ENCODE measurements at places on chromosomes 3 and 15.

- no peak for DNase-seq
Observed at GRCh38 chr3:26682406-26682805, 59.8 kb downstream of the LRRC3B start.

GRCh38 chr3:172562871-172563865, 39.9 kb upstream of the TNFSF10 start:
- no peak for DNase-seq

DNA sequence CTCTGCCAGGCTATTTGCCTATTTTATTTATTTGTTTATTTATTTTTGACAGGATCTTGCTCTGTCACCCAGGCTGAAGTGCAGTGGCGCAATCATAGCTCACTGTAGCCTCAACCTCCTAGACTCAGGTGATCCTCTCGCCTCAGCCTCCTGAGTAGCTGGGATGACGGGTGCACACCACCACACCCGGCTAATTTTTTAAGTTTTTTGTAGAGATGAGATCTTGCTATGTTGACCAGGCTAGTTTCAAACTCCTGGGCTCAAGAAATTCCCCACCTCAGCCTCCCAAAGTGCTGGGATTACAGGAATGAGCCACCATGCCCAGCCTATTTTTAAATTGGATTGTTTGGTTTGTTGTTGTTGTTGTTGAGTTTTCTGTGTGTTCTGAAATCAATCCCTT, 5.5 kb downstream of the NDUFB5 start:
- DNase-seq, result no peak

DNA sequence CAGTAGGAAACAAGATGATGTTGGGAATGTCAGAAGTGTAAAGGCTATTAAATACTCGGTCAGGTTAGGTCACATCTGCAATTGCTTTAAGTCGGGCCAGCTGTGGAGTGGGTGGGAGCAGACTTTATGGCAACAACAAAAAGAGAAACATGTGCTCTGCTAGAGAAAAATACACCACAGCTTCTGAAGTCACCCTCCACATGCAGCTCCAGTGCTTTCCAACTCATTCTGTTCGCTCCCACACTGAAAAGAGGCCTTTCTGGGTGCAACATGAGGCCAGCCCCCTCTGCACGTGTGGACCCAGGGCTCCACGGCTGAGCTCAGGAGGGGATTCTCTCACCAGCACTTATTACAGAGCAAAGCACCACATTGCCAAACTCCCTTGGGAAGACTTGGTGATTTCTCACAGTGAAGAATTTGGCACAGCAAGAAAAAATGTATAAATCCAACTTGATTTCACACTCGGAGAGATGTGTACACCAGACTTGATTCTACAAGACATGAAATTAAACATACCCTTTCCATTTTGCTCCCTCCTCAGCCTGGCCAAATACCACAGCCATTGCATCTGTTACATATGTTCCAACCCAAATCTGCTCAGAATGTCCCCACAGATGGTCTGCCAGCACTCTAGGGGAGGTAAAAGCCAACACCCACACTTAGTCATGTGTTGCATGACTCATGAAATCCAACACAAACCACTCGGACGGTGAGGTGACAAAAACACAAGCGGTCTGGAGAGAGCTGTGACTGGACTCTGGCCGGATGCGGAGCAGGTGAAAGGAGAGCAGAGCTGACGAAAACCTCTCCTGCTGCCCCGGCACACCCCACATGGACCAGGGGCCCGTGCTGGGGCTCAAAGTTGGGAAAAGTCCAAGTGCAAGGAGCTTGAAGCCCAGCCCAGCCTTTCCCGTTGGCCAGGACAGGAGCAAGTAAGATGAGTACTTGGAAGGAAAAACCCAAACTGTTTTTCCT, 74.6 kb downstream of the ITGB5 start:
- no peak for DNase-seq

DNA sequence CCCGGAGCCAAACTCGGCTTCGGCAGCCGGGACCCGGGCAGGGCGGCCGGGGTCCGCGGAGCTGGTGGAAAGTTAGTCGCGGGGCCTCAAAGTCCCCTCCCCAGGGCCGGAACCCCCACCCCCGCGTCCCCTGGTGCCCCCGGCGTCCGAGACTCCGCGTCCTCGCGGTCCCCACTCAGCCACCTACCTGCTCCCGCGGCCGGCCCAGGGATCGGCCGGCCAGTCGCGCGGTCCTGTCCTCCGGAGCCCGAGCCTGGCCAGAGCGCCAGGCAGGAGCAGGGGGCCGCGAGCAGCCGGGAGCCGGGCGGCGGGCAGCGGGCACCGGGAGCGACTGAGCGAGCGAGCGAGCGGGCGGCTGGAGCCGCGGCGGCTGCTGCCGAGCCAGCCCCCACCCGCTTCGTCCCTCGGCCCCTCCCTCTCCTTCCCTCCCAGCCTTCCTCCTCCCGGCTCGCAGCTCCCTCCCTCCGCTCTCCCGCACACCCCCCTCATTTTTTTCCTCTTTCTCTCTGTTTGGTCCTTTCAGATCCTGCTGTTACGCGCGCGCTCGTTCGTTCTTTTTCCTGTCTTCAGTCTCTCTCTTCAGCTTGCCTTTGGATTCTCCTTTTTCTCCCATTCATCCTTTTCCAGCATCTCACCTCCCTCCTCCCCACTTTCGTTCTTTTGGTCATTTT, at the start of gene MEGF11:
MEGF11 (minus strand) TSS at position 333 of the 671 bp plus-strand sequence. CDS start 125,347 bp downstream, outside the sequence.
- no peak for DNase-seq

Measured in effector CD4-positive, alpha-beta T cell (primary cell).